Anterior cingulate cortex (tissue), 58 donors: ENCODE measurements at places on chromosomes 2 and 18.

- no peak for DNase-seq
These were observed 62.3 kb upstream of the ACYP2 start for GRCh38 chr2:54052825-54053718.

- no peak for DNase-seq
These were observed 143.4 kb downstream of the EML6 start for GRCh38 chr2:54866868-54867267.

DNA sequence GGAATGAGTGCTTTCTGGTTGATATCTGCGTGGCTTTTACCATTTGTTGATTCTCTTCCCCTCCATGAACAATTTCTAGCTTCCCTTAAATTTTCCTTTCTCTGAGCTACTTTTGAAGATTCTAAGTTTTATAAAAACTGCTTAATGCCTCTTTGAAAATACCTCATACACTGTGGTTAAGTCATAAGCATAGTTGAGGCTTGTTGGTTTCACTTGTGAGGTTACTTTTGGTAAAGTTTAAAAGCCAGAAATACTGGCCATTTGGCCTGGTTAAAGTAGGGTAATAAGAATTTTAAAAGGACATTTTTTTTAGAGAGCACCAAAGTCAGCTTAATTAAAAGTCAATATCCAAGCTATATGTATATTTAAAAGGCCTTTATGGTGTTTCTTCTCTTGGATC, 21.3 kb upstream of the CAPN13 start:
- DNase-seq = no peak

DNA sequence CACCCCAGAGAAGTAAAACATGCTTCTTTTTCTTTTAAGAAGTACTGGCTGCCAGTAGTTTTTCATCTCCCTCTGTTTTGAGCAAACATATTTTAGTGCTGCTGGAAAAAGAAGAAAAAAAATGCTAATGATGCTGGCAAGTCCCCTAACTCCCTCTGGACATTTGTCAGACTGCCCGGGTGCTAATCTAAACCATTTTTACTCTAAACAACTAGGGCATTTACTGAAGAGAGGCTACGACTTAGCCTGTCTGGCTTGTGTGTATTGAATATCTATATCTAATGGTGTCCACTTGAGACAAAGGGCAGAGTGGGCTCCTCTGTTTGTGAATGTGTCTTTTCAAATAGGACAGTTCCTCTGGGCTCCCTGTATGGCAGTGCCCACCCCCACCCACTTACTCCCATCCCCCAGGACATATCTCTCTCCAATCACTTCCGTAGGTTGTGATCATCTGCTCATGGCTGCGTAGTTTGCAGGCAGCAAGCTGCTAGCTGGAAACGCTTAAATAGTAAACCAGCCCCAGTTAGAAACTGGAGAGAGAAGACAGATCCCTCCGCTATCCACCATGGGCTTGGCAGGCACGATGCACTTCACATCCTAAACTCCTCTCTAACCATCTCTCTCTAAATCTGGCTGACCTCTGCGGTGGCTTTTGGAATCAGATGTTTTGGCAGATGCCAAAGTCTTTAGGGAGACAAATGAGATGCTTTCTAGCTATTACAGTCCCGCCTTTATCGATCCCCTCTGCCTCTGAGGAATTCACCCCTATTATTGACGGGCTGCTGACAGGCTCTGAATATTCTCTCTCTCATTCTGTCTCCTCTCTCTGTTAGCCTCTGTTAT, 58.3 kb downstream of the DOCK10 start:
- DNase-seq = peak; percentile 30

GRCh38 chr2:42254186-42254895, 85.2 kb downstream of the EML4 start:
- DNase-seq = no peak

DNA sequence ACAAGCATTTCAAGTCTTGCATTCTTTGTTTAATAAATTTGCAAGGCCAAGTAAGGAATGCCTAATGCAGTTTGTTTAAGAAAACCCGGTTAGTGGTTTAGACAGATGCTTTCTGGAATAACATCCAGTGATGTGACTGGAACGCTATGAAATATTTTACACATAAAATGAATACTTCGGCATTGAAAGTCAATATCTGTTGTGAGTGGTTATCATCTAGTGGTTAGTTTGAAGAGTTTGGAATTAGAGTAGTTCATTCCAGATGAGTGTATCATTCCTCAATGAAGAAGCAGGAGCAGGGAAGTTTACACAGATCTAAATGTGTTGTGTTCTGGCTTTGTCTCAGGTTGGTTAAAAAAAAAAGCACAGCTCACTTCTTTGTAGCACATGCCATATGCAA, 608.0 kb upstream of the PIK3C3 start:
- DNase-seq = no peak

DNA sequence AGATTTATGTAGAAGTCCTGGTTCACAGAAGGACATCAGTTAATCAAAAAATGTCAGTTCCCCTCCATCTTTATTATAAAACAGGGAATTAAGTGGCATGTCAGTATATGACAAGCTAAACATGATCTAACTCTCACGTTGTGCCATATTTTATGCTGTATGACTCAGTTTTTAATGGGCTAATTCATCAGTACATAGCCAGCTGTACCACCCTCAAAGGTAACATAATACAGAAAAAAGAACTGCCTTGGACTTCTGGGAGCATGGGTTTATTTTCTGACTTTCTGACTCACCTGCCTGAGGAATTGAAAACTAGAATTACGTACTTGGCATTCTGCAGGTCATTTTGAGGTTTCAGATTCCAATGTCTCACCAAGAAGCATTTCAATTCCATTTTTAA, 135.7 kb downstream of the CMPK2 start:
- DNase-seq = no peak
